ENCODE measurements at places on chromosomes 5 and 9.

DNA sequence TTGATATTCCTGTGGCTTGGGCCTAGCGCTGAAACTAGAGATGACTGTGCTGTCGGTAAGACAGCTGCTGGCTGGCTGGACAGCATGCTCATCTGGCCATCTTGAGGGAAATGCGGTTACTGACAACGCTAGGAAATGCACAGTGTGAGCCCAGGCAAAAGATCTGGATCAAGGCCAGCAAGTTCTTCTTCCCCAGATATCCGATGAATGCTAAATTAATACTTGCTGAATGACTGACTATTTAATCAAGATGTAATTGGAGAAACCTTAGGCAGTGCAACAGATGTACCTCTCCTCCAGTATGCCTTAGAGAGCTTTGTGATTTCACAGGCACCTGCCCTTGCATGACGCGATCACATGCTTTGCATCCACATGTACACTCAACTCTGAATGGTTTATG lies 659.1 kb downstream of the EFNA5 start:
- DNase-seq: no peak

- DNase-seq: no peak
Measured at GRCh38 chr5:174235221-174236011, 189.9 kb downstream of the NSG2 start.

DNA sequence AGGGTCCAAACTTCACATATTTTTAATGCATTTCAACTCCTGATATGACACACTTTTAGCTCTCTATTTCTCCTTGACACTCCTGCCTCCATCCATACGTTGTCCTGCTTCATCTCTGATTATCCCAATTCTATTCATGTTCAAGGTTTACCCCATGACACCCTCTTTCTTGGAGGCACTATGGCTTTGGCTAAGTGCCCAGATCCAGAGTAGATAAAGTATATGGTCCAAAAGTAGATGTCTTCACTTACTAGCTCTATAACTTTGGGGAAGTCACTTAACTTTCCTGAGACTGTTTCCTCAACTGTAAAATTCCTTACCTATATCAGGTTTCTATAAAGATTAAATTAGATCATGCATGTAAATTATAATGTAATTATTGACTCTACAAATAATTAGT lies 36.1 kb downstream of the SLC22A5 start:
- no peak for DNase-seq

- no peak for DNase-seq
Measured at GRCh38 chr9:26975728-26976707, 19.8 kb downstream of the IFT74 start.

DNA sequence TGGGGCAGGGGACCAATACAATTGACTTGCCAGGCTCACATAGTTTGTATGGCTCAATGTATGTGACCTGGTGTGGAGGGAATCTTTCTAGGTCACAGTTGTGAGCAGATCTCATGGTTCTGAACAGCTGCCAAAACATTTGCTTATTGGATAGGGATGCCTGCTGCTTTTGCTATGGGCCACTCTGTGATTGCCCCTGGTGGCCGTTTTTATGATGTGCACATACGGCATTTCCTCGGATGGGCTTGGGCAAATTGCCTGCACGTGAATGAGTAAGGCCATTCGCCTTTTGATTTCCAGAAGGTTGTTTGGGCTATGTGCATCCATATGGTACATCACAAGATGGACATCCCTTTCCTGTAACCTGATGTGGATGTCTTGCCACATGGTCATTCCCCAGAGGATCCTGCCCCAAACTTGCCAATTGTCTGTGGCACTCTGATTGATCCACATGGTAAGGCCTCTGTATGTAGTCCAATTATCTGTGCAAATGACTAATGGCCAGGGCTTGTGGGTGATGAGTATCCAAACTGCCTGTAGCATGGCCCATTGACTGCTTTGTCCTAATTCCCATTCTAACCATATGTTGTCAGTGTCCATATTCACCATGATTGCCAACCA lies 10.7 kb upstream of the SLC22A4 start:
- DNase-seq: no peak

GRCh38 chr5:131224387-131225201 lies 39.3 kb upstream of the CDC42SE2 start:
- DNase-seq: no peak

- no peak for DNase-seq
Measured at GRCh38 chr9:109416135-109416706, 81.9 kb downstream of the PTPN3 start.

DNA sequence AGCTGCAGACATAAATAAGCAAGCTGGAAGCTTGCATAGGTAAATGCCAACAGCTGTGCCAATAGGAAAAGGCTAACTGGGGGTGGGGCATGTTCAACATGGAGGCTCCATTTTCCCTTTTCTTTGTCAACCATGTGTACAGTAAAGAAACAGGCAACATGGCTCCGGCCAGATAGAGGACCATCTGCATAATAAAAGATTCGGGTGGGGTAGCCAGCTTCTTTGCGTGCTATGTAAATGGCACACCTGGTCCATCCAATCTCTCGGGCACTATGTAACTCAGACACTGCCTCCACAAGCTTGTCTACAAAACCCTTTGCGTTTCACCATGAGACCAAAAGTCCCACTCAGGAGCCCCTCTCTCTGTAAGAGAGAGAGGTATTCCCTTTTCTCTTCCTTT lies 41.7 kb upstream of the DENND4C start:
- no peak for DNase-seq

GRCh38 chr9:17052626-17053025 lies 82.2 kb upstream of the CNTLN start:
- no peak for DNase-seq

- no peak for DNase-seq
Measured at GRCh38 chr9:92295827-92296258, 2.3 kb upstream of the IARS1 start.

DNA sequence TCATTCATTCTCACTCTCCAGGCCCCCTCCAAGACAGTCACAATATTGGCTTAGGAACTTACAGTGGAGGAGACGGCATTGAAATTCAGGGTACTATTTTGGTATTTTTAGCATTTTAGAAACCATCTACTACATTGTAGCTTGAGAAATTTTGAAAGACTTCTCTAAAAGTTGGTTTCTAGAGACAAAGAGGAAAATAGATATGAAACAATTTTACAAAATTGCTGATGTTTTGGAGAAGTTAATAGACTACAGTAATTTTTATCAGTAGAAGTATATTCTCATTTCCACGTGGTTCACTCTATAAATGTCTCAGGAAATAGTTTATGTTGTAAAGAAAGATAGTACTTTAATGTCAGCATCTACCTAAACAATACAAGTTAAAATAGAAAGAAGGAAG lies 63.2 kb upstream of the ZSWIM6 start:
- DNase-seq: no peak

GRCh38 chr5:34826347-34826746 lies 12.6 kb upstream of the TTC23L start:
- no peak for DNase-seq

DNA sequence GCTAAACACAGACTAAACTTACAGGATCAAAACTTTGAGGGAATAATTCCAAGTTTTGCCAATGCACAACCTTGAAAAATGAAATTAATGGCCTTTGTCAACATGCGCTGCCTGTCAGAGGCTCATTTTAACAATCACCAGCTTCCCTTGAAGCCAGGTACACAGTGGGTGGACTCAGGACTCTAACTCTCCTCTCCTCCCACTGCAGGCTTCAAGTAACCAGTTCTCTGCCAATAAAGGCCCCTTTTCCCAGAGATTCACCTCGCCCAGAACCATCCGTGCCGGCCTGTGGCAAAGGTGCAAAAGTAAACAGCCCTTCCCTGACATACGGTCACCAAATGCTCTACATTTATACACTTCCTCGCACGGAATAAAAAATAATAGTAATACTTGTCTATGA lies 18.4 kb upstream of the FBP2 start:
- no peak for DNase-seq

- no peak for DNase-seq
Measured at GRCh38 chr5:68542207-68542606, 326.7 kb downstream of the PIK3R1 start.
